AG08396 (cell line): ENCODE measurements at places on chromosomes 1 and 21.

GRCh38 chr21:38802050-38803026, 3.4 kb upstream of the ETS2 start:
- DNase-seq = no peak

- no peak for DNase-seq
Observed at GRCh38 chr1:24385160-24385940, 28.2 kb downstream of the STPG1 start.

DNA sequence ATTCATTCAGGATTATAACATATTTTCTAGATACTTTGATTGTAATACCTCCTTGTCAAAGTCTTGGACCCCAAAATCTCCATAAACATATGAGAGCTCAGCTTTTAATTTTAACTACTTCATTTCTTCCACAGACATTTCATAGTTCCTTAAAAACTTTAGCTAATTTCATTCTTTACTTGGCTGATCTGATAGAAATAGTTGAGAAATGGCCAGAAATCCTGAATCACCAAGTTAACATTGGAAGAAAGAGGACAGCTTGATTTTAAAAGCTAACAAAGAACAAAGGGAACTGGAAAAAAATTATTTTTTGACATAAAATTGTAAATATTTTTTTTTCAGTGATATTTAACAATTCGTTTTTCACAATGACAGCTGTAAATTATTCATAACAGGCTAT, 216.5 kb downstream of the NTNG1 start:
- no peak for DNase-seq

DNA sequence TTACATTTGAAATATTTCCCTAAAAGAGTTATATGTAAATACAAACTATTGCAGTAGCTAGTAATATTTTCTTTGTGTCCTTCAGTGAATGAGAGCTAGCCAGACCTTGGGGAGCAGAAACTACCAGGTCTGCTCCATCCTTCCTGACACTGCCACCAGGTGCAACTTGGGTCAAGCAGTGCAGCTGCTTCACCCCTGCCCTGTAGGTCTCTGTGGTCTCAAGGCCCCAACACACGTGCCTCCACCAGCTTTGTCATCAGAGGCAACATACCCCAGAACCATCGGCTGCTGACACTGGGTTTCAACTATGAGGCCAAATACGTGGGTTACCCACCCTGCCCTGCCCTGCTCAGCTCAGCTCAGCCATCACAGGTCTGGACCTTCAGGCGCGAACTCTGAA, 181.6 kb downstream of the FCRL5 start:
- DNase-seq = no peak

DNA sequence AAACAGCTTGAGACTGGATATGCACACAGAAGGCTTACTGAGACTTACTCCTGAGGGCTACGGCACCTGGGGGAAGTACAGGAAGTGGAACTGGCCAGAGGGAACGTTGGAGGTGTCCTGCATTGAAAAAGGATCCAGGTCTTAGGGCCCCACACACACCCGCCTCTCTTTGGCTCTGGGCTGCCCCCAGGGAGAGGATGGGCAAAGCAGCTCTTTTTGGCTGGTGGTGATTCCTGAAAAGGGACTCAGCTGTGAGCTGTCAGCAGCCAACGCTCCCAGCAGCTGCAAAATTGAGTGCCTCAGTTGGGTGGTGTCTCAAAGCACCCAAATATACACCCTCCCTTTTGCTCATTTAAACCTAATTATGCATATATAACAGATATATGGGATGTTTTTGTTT, 213.2 kb downstream of the TNR start:
- no peak for DNase-seq

GRCh38 chr1:205030241-205030640, 12.8 kb upstream of the CNTN2 start:
- no peak for DNase-seq

GRCh38 chr1:212162635-212163034, 122.6 kb upstream of the PPP2R5A start:
- peak; percentile 57 for DNase-seq

DNA sequence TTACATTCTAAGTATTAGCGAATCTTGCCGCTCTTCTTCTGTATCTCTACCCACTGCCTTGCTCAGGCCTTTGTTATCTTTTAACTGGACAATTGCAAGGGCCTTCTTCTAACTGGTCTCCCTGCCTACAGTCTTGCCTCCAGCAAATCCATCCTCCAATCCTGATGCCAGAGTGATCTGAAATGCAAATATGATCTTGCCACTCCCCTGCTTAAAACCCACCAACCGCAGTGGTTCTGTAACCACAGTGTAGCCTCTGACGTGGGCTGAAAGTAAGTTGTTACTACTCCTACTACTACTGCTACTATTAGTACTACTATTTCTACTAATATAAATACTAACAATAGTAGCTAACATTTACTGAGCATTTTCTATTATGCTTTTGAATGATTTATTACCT, 12.4 kb downstream of the MOV10 start:
- no peak for DNase-seq

- DNase-seq = no peak
Observed at GRCh38 chr1:220473440-220473839, 54.5 kb upstream of the MARK1 start.

DNA sequence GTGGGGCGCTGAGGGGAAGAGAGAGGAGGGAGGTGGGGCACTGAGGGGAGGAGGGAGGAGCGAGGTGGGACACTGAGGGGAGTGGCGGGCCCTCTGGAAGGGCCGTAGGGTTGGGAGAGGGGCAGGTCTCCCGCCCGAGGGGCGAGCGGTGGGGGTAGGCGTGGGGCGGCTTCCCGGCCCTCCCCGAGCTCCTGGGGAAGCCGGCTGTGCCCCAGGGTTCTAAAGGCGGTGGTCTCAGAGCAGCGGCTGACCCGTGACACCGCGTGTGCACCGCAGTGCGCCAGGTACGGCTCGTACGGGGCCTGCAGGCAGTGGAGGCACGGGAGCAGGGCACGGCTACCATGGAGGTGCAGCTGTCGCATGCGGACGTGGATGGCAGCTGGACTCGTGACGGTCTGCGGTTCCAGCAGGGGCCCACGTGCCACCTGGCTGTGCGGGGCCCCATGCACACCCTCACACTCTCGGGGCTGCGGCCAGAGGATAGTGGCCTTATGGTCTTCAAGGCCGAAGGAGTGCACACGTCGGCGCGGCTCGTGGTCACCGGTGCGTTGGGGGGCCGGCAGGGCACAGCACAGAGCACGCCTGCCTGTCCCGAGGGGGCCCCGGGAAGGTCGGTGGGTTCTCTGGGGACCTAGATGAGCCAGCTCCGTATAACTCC, 68.5 kb downstream of the OBSCN start:
- peak; percentile 36 for DNase-seq

GRCh38 chr1:217333939-217334338, 297.0 kb downstream of the GPATCH2 start:
- DNase-seq = peak; percentile 49

GRCh38 chr1:233182587-233182986, 112.9 kb downstream of the PCNX2 start:
- DNase-seq = no peak

DNA sequence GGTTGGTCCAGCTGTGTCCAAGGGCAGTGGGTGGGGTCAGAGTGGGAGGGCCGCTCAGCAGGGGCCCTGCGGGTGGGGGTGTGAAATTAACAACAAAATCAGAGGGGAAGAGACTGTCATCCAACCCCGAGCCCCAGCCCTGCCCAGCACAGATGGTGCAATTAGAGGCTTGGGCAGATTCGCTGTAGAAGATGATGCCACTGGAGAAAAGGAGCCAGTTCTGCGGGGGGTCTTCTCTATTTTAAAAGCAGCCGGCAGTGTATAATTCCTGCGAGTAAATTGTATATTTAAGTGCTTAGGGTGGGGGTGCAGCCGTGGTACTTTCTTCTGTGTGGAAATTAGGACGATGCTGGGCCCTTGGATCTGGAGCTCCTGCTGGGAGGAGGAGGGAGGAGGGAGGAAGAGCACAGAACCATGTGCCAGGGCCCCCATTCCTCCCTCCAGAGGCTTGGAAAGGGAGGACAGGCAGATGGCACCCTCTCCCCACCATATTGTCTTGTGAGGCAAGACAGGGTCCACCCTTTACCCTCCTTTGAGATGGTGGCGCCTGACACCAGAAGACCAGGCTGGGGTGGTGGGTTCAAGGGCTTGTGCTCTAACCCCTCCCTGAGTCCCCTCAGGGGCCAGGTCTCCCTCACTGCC, 89.2 kb downstream of the ACTL8 start:
- no peak for DNase-seq

DNA sequence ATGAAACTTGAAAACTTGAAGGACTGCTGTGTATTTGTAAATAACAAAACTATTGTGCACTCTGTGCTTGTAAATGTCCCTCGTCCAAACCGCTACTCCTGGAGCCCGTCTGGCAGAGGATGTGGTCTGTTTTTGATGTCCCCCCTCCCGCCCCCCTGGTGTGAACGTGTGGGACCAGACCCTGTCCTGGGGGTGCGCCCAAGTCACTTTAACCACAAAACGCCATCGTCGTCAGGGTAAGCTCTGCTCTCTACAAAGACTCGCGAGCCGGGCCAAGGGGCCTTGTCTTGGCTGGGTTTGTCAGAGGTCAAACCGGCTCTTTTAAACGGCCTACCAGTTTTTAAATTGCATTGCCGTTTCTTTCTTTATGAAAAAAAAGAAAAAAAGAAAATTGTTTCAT, 87.4 kb upstream of the TMEM51 start:
- DNase-seq = no peak

GRCh38 chr1:11080931-11081330, 18.7 kb downstream of the EXOSC10 start:
- DNase-seq = no peak

DNA sequence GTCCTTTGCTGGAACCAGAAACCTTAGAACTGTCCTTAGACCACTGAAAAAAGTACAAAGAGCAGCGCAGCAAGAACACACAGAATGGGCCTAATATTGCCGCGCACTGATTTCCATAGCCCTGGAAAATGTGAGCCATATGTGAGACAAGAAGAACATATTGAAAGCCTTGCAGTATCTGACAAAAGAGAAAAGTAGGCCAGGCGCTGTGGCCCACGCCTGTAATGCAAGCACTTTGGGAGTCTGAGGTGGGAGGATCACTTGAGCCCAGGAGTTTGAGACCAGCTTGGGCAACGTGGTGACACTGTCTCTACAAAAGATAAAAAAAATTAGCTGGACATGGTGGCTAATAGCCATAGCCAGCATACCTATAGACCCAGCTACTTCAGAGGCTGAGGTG, 300.7 kb downstream of the RYR2 start:
- no peak for DNase-seq

GRCh38 chr1:174258148-174258550, 98.8 kb downstream of the RABGAP1L start:
- DNase-seq = peak; percentile 11

- no peak for DNase-seq
Observed at GRCh38 chr1:82486468-82486867, 685.7 kb downstream of the ADGRL2 start.

DNA sequence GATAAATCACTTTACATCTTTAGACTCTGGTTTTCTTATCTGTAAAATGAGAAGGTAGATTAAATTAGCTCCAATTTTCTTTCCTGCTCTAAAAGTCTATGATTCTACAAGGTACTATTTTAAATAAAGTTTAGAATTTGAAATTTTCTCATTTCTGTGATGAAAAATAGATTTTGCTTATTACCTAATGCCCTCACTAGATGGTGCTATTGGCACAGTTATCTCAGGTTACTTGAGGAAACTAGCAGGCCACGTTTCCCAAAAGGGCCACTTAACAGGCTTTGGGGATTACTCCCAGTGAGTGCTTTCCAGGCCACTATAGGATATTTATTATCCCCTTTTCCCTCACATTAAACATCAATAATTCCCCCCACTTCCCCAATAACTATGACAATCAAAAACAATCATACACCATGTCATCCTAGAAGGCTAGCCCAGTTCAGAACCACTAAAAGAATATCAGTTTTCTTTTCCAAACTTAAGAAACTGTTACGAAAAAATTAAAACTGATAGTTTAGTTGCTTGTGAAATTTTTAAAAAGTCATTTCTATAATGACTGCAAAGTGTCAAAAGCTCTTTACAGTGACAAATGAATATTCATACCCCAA, 30.6 kb downstream of the OMA1 start:
- DNase-seq = peak; percentile 72
